NCI-H1048 (cell line): ENCODE measurements at places on chromosomes 5 and 9.

DNA sequence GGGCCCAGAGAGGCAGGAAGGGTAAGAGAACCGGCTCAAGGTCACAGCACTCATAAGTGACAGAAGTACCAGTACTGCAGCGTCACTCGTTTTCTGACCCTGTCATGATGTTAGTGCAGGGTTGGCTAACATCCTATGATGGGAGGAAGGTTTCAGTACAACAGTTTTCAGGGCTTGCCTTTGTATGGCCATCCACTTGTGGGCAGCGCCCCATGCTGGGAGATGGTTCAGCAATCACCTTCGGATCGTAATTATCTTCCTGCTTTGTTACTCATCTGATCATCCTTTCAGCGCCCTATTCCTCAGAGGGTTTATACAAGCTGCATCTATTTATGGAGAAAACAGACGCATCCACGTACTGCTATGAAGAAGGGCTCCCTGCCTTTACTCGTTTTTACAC lies 2.4 kb downstream of the MAP1B start:
- no peak for DNase-seq

- no peak for DNase-seq
These were observed 176.9 kb downstream of the PALM2AKAP2 start for GRCh38 chr9:109956717-109957440.

- DNase-seq, result peak; percentile 24
These were observed 75.2 kb downstream of the FCHO2 start for GRCh38 chr5:73030995-73031394.

- DNase-seq, result no peak
These were observed 571 bp downstream of the CNTFR start for GRCh38 chr9:34588671-34589635.

- DNase-seq, result no peak
These were observed 521.3 kb upstream of the ZNF608 start for GRCh38 chr5:125267636-125268248.

DNA sequence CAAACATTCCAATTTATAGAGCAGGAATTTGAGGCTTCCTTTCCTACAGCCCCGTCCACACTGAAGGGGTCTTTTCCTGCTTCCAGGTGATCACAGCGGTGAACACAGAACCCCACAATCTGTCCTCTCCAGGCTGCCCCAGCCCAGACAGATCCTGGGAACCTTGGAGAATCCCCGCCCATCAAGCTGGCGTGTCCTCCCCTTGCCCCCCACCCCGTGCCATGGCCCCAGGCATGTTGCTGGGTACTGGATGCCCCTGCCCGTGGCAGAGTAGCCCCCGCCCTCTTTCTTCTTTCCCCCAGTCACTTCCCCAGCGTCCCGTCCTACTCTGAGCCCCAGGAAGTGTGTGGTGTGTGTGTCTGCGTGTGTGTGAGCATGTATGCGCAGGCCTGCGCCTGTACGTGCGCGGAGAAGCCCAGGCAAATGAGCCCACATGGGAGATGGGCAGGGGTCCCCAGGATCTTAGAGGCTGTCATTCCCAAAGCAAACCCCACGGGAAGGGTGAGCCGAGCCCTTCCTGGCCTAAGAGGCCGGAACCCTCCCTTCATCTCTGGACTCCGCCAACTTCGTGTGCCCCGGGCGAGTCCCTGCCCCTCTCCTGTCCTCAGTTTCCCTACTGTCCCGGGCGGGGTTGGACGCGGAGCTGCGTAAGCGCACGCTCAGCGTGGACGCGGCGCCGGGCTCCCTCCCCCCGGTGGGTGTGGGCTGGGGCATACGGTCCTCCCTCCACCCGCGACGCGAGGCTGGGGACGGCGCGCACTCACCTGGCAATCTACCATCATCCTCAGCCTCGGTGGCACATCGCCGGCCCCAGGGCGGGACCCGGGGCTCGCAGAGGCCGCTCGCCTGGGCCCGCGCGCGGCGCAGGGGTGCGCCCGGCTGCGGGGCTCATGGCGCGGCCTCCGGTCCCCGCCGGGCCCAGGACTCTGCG lies 15.2 kb downstream of the GBGT1 start:
- no peak for DNase-seq

GRCh38 chr5:135508496-135509005 lies 27.2 kb downstream of the NEUROG1 start:
- no peak for DNase-seq
